A549 treated with CpdA at 1 μM for 4 hours (cell line): ENCODE measurements at places on chromosomes 1 and 21. TPM values are rescaled to one million over a fixed set of nuclear protein-coding genes. Genes with fewer than 3 reads are reported as not detected.

DNAH14 gene
- 13.5 to 17.0 TPM (median 16.0 TPM) in 5 replicates for total RNA-seq

CD58 gene
- total RNA-seq: 20.8 to 24.0 TPM (median 22.9 TPM) in 5 replicates

NUP210L gene
- total RNA-seq: not detected in 5 replicates

ANKRD35 gene
- 0.04 TPM in 1 of 5 replicates, not detected in the others for total RNA-seq

RAB3B gene
- total RNA-seq: 6.0 to 12.8 TPM (median 7.0 TPM) in 5 replicates

GRIK3 gene
- not detected in 5 replicates for total RNA-seq

RNASEL gene
- 1.6 to 2.7 TPM (median 2.6 TPM) in 5 replicates for total RNA-seq

RIPPLY3 gene
- total RNA-seq: 0.56 to 0.73 TPM (median 0.66 TPM) in 5 replicates

SOX13 gene
- total RNA-seq: 15.7 to 21.0 TPM (median 19.2 TPM) in 5 replicates

C1orf87 gene
- not detected in 5 replicates for total RNA-seq

FAM131C gene
- 10.7 to 19.4 TPM (median 16.5 TPM) in 5 replicates for total RNA-seq

BGLAP gene
- 0.27 to 1.2 TPM (median 0.44 TPM) in 4 of 5 replicates, not detected in the other for total RNA-seq

MORN1 gene
- total RNA-seq: 5.6 to 7.3 TPM (median 6.3 TPM) in 5 replicates

IL12RB2 gene
- not detected in 5 replicates for total RNA-seq

SEC16B gene
- 0.72 to 1.3 TPM (median 0.98 TPM) in 5 replicates for total RNA-seq
